Stimulated activated CD4-positive, alpha-beta T cell treated with anti-CD3 and anti-CD28 coated beads, Interleukin-12 subunit alpha, Interleukin-12 subunit beta, amount 100 ng/mL, for 48 hours (primary cell): ENCODE measurements at places on chromosomes 1 and 21.
A peak's percentile ranks its signal among the peaks of the same experiment; 100 is the strongest.

- no peak for DNase-seq
These were observed 145.2 kb downstream of the TNR start for GRCh38 chr1:175597969-175598765.

- DNase-seq: no peak
These were observed 2.5 kb downstream of the PRDX6 start for GRCh38 chr1:173479649-173480048.

GRCh38 chr1:230826166-230826875 is 42.0 kb downstream of the C1orf198 start:
- no peak for DNase-seq

DNA sequence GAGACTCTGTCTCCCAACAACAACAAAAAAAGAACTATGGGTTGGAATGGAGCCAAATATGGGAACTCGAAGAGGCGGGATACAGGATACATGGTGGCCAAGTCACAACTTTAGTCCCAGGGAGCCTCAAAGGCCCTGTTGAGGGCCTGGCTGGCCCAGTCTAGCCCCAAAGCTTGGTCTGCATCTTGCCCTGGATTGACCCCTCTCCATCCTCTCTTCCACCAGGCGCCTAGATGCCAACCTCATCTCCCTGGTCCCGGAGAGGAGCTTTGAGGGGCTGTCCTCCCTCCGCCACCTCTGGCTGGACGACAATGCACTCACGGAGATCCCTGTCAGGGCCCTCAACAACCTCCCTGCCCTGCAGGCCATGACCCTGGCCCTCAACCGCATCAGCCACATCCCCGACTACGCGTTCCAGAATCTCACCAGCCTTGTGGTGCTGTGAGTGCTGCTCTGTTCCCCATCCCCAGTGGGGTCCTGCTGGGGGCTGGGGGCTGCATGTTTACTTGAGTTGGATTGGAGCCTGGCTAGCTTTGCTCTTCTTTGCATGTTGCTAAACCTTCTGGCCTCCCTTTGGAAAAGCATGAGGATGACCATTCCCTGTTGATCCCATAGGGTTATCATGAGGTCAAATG is 65.5 kb downstream of the UBE2T start:
- no peak for DNase-seq

- DNase-seq: no peak
These were observed 26.4 kb downstream of the KRTAP10-1 start for GRCh38 chr21:44513389-44514217.

- DNase-seq: no peak
These were observed 674 bp downstream of the CEP350 start for GRCh38 chr1:179955287-179955680.

- DNase-seq: no peak
These were observed 15.9 kb upstream of the CEP350 start for GRCh38 chr1:179938752-179939151.

DNA sequence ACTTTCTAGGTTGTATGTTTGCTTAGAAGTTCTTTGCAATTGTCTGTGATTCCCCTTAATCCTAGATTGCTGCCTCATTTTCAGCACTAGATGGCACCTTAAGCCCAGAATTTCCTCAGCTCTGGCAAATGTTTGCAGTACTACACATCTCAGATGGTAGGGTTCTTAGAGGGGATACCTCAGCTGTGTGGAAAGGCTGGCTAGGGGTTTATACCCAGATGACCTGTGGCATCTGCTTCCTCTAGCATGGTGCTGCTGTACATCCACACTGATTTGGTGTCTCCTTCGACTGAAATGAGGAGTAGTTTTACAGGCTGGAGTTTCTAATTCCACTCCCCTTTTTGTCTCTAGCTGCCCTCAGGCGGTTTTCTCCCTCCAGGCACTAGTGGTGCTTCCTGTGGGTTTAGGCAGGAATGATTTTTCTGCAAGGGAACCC is 23.5 kb downstream of the ASB17 start:
- no peak for DNase-seq

- no peak for DNase-seq
These were observed 403.6 kb downstream of the RRAGC start for GRCh38 chr1:38455829-38456530.

- no peak for DNase-seq
These were observed 78.2 kb upstream of the SDC3 start for GRCh38 chr1:30986755-30987154.

GRCh38 chr1:235206533-235207208 is 45.6 kb upstream of the RBM34 start:
- DNase-seq: no peak

DNA sequence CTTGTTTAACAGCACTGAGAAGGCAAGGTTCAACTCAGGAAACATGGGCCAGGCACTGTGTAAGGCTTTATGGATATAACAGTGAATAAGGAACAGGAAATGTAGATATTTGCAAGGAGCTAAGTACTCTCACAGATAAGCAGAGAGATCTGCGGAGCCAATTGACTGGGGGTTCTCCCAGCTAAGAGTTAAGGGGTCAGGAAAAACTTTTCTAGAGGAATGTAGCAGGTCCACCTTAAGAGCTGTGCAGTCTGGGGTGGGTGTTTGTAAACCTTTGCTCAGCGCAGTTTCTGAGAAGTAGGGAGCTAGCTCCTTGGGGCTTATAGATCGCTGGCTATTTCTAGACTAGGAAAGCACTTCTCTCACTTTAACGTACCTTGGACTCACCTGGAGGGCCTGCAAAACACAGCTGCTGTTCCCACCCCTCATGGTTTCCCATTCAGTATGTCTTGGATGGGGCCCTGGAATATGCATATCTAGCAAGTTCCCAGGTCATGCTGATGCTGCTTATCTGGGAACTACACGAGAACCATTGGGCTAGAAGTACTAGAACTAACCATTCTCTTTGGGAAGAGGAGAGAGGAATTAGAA is 51.7 kb downstream of the TLCD4 start:
- DNase-seq: no peak

- no peak for DNase-seq
These were observed 6.5 kb downstream of the PPIE start for GRCh38 chr1:39745016-39745670.

- DNase-seq: no peak
These were observed 136.1 kb downstream of the GPATCH2 start for GRCh38 chr1:217494767-217495166.

GRCh38 chr1:204564835-204565234 is 48.6 kb downstream of the MDM4 start:
- DNase-seq: no peak

DNA sequence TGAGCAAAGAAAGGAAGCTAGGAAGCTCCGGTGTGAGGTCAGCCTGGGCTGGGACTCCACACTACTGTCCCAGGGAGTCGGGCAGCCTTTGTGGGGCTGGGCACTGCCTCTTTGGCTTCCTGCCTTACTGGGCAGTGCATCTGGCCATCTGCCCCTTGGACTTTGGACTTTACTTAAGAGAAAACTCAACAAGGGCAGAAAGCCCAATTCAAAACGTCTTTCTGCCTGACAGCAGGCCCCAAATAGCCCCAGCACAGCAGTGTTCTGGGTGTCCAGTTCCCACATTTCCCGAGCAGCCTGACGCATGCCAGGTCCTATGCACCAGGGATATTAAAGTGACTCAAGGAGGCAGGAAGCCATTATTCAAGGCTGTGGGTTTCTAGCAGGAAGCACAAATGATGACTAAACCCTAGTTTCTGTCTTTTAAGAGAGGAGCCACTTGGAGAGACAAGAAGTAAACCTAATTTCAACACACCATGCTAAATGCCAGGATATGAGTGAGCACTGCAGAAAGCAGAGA is 37.9 kb upstream of the EDEM3 start:
- DNase-seq: no peak

DNA sequence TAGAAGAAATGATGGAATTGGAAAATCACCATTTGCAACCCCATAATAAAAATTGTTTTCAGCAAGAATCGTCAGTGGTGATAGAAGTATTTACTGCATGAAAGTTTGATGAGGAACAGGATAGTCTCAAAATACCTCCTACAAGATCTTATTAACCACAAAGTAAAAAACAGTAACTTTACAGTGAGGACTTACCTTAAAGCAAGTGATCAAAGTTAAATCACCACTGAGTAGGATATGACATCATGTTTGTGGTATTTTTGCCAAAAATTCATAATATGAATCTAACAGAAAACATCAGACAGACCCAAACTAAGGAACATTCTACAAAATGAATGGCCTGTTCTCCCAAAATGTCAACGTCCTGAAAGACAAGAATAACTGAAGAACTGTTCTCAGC is 19.9 kb downstream of the ALDH9A1 start:
- no peak for DNase-seq

GRCh38 chr1:223401873-223402789 is 8.9 kb downstream of the CCDC185 start:
- DNase-seq: no peak

DNA sequence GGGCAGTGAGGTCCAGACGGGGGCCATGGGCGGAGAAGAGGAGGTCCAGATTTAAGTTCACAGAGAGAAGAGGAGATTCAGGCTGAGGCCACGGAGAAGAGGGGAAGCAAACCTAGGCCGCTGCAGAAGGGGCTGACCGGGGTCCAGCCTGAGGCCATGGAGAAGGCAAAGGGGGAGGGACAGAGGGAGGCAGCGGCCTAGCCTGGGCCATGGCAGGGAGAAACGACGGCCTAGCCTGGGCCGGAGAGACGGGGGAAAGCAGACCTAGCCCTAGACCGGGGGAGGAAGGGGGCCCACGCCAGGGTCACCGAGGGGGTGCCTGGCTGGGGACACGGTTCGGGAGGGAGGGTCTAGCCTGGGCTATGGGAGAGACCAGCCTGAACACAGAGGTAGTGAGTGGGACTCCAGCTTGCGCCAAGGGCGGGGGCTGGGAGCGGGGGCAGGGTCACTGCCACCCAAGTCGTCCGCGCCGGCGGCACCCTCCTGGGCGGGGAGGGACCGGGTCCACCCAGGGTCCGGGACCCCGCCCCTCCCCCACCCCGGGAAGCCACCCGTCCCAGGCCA is 459 bp downstream of the CAPZB start:
- no peak for DNase-seq

GRCh38 chr1:229139331-229140118 is 131.4 kb upstream of the RAB4A start:
- peak; percentile 15 for DNase-seq

DNA sequence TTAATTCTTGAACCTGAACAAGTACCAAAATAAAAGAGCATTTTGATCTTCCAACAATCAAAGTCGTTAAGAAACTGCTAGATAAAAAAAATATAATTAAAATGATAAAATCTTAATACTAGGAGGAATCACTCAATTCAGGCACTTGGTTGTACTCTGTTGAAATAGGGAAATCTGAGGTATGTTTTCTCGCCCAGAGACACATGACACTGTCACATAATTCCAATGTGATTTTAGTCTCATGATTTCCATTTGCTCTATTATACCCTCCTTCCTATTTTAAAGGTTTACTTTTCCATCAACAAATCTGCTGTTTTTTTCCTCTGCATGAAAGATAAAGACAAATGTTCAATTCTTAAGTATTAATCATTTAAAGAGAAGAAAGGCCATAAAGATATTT is 97.6 kb downstream of the ZZZ3 start:
- DNase-seq: no peak

- DNase-seq: no peak
These were observed 10.8 kb downstream of the ARHGEF16 start for GRCh38 chr1:3465091-3465934.

DNA sequence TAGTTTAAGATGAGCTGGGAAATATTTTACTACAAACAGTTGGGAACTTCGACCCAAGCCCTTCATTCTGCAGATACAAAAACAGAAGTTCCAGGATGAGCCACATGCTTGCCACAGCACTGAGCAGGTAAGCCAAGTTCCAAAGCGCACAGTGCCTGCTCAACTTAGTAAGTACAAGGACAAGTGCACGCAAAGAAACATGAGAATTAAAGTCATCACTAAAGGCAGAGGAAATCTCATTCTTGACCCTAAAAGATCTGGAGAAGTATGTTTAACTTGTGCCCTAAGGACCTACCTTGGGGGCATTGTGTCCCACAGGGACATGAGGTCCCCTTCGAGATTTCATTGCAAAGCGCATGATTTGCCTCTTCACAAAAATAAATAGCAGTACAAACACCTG is 1.2 kb upstream of the UBAP2L start:
- no peak for DNase-seq

GRCh38 chr1:39625462-39626273 is 13.8 kb downstream of the HEYL start:
- no peak for DNase-seq

DNA sequence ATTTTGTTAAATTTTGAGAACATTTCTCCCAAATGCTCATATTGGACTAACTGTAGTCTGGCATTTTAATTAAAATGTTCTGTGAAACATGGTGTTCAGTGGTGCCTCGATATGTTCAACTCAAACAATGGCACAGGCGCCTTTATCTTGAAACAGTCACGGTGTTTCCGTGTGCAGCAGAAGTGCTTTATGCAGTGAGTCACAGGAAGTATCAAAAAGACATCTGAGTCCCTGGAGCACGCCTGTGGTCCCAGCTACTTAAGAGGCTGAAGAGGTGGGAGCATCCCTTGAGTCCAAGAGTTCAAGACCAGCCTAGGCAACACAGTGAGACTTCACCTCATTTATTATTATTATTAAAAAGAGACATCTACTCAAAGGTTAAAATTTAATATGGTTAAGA is 52.2 kb downstream of the GREM2 start:
- no peak for DNase-seq

DNA sequence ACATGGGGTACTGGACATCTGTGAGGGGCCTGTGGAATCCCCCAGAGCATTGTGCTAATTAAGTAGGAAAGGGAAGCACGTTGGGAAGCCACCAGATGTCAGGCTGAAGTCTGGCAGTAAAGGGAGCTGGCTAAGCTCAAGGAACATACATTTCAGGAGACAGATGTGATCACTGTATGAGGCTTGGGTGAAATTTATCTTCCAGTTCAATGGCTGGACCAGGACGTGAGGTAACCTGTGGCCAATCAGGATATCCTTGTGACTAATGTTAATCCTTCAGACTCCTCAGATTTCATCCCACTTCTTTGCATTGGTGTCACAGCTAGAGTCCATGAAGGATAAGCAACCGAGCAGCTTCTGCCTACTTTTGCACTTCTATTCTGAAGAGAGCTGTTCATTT is 110.2 kb upstream of the APP start:
- no peak for DNase-seq

- DNase-seq: no peak
These were observed 4.5 kb downstream of the ZBED6 start for GRCh38 chr1:203799971-203800370.

- DNase-seq: no peak
These were observed 48.8 kb downstream of the RNF220 start for GRCh38 chr1:44453798-44454349.

DNA sequence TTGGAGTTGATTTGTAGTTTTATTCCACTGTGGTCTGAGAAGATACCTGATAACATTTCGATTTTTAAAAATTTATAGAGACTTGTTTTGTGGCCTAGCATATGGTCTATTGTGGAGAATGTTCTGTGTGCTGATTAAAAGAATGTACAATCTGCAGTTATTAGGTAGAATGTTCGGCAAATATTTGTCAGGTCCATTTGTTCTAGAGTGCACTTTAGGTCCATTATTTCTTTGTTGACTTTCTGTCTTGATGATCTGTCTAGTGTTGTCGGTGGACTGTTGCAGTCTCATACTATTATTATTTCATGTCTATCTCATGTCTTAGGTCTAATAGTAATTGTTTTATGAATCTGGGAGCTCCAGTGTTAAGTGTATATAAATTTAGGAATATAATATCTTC is 116.8 kb downstream of the NME7 start:
- DNase-seq: no peak
